ENCODE measurements at places on chromosomes 11 and 22.

DNA sequence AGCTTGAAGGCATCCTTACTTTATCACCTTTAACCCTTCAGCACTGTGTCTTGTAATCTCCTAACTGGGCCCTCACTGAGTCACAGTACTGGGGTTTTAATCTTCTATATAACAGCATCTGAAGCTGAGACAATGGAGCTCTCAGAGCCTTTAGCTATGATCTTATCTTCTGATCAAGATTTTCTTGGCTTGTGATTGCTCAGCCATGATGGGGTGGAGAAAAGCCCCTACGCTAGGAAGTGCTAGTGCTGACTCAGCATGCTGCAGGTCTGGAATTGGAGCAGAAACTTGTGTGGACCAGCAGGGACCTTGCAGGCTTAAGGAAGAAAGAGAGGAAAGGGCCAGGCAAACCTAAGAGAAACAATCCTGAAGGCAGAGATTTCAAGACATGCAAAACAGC, 71.7 kb upstream of the EED start:
- no peak for DNase-seq

DNA sequence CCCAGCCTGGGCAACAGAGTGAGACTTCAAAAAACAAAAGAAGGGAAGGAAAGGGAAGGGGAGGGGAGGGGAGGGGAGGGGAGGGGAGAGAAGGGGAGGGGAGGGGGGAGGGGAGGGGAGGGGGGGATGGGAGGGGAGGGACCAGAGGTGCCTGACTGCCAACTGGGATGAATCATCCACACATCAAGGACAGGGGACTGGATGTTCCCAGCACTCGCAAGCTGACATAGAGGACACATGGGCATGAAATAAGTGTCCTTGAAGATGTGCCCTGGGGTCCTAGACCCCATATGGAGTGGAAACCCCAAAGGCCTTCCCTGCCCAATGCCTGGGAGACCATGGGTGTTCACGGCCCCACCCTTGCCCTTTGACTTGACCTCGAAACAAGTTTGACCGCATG, 19.8 kb downstream of the TST start:
- DNase-seq = no peak

DNA sequence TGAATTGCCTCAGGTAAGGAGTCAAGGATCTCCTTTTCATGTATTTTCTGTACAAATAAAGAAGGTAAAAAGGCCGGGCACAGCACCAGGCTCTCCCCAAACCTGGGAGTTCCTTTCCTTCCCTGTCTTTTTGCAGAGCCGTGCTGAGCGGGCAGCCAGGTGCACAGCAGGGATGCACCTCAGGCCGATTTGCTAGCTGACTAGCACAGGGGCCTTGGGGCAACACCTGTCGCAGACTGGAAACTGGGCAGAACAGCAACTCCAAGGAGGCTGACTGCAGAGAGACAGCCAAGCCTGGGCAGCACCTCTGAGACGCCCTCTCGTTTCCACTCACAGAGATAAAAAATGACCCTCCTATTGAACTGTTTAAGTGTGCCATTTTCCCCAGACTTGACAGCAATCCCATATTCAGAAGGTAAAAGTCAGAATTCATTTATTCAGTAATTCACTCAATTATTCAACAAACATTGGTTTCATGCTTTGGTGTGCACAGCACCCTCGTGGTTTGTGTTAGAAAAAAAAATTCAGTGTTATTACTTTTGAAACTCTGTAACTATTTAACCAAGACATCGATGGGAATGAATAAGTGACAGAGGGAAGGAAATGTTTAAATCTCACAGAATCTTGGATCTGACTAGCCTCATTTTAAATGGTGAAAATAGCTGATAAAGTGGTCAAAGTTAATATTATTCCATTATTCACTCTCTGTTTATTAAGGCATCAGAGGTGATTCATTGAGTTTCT, 120.9 kb downstream of the GALNT18 start:
- no peak for DNase-seq

- no peak for DNase-seq
Observed at GRCh38 chr11:43547430-43547831, 133.1 kb upstream of the HSD17B12 start.
